ENCODE measurements at places on chromosomes 2 and 18. TPM values are rescaled to one million over a fixed set of nuclear protein-coding genes. Genes with fewer than 3 reads are reported as not detected.

The PCARE gene
- total RNA-seq, result not detected

The C1QL2 gene
- not detected for total RNA-seq

The METAP1D gene
- 7.3 TPM for total RNA-seq

The CELF4 gene
- total RNA-seq, result not detected

The SGPP2 gene
- total RNA-seq, result not detected

The CD302 gene
- total RNA-seq, result 5.2 TPM

The RGPD6 gene
- 25.7 TPM for total RNA-seq

The HSPE1 gene
- total RNA-seq, result 47.0 TPM

The IDH1 gene
- total RNA-seq, result 139 TPM

The COMMD1 gene
- total RNA-seq, result 29.2 TPM

The CXCR4 gene
- total RNA-seq, result 2.0 TPM

The HOXD12 gene
- not detected for total RNA-seq

The ATP6V1B1 gene
- 1.1 TPM for total RNA-seq

The ZSWIM2 gene
- 0.10 TPM for total RNA-seq

The REG1B gene
- total RNA-seq, result not detected

The HOXD13 gene
- total RNA-seq, result not detected

All from smooth muscle cell of the pulmonary artery (primary cell).